ENCODE measurements at places on chromosomes 11 and 22. TPM values are rescaled to one million over a fixed set of nuclear protein-coding genes. Genes with fewer than 3 reads are reported as not detected.
A peak's percentile ranks its signal among the peaks of the same experiment; 100 is the strongest.

The C11orf86 gene
- not detected for total RNA-seq

The ZBTB3 gene
- 5.1 TPM for total RNA-seq

The SLC22A6 gene
- not detected for total RNA-seq

DNA sequence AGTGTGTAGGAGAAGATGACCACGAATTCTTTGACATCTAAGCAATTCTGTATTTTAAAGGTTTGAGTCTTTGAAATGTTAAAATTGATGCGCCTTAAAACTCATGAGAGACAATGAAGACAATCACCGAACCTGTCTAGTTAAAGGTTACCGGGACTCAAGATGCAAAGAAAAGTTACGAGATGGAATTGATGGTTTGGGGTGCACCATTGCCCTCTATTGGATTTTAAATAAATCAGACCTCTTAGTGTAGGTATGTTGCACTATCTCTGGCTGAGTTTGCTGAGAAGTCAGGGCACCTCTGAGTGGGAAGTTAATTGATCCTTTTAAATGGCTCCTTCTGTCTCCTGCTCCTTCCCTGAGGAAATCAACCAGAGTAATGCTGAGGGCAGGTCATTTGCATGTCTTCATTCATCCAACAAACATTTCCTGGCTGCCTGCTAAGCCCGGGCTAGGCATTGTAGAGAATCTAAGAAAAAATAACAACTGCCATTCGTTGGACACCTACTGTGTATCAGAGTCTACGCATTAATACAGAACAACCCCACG is 19.4 kb upstream of the TMA7B start:
- no peak overlapping the region for H3K4me3 ChIP-seq
- H3K27me3 ChIP-seq = no peaks in the 10 kb centered on the region
- no peak for DNase-seq
- H3K27ac ChIP-seq = no peak overlapping the region

The DDI1 gene
- not detected for total RNA-seq

DNA sequence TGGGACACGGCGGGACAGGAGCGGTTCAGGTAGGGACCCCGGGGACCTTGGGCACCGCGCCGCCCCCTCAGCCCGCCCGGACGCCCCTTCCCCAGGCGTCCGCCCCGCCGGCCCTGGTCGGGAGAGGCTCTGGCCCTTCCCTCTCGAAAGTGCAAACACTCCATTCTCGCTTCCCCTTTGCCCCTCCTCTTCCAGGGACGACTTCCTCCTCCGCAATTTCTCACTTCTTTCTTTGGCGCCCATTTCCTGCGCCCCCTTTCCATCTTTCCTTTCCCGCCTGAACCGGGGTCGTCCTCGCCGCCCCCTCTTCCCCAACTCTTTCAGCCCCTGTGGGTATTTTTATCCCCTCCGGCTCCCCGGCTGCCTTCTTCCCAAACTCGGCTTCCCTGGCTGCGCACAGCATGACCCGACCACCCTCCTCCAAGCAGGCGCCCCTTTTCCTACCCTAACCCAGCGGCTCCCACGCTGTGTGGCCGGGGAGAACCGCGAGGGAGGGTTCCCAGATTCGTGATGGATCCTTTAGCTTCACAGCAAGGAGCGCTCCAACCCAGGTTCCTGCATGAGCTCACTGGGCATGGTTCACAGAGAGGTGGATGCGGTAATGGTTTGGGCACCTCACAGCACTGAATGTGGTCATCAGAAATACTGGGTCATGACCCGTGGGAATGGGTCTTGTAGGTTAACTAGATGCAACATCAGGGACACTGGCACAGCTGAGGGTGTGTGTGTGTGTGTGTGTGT is 689 bp downstream of the RAB39A start:
- no peaks in the 10 kb centered on the region for H3K4me1 ChIP-seq
- H3K36me3 ChIP-seq = no peaks in the 10 kb centered on the region
- peaks cover 16% of the 10 kb centered on the region for H3K27me3 ChIP-seq
- H3K4me3 ChIP-seq = peak overlapping the region; percentile 44
- peak overlapping the region; percentile 53 for H3K27ac ChIP-seq

GRCh38 chr11:19316434-19316833 is 75.7 kb upstream of the E2F8 start:
- peaks cover 10% of the 10 kb centered on the region for H3K4me1 ChIP-seq
- H3K27ac ChIP-seq = no peak overlapping the region
- H3K27me3 ChIP-seq = no peaks in the 10 kb centered on the region
- peak; percentile 76 for DNase-seq
- H3K4me3 ChIP-seq = no peak overlapping the region
- H3K36me3 ChIP-seq = no peaks in the 10 kb centered on the region

- no peaks in the 10 kb centered on the region for H3K36me3 ChIP-seq
- H3K27ac ChIP-seq = no peak overlapping the region
- H3K4me3 ChIP-seq = no peak overlapping the region
- H3K27me3 ChIP-seq = no peaks in the 10 kb centered on the region
These were observed 184.5 kb downstream of the EFCAB6 start for GRCh38 chr22:43627485-43628213.

The MS4A12 gene
- not detected for total RNA-seq

DNA sequence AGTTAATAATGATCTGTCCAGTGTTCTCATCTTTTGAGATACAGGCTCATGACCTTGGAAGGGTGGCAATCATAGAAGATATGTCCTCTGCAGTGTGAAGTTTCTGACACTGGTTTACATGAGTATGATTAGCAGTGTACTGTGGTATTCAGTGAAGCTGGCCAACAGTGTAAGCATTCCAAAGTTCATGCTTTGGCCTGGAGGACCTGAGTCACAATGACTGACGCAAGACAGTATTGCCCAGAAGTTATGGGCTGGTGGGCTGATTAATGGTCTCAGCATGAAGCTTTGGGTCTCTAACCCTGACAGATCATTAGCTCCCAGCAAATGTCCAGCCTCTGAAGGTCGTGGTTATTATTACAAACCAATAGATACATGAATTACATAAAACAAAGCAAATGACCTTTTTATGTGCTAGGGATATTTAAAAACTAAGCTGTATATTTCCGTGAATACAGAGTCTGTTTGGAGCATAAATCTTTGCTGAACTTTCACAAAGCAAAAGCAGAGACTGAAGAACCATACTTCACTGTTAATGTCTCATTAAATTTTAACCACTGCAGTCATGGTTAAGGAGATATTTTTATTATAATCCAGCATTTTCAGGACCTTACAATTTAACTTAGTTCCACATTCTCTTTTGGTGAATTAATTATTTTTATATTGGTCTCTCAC is 28.3 kb upstream of the USP47 start:
- H3K36me3 ChIP-seq = no peaks in the 10 kb centered on the region
- peak overlapping the region; percentile 70 for H3K27ac ChIP-seq
- H3K27me3 ChIP-seq = no peaks in the 10 kb centered on the region
- DNase-seq = peak; percentile 84

GRCh38 chr11:72613450-72613849 is 60.8 kb downstream of the PDE2A start:
- H3K27me3 ChIP-seq = no peaks in the 10 kb centered on the region
- H3K4me3 ChIP-seq = no peak overlapping the region
- DNase-seq = no peak
- no peak overlapping the region for H3K27ac ChIP-seq
- H3K4me1 ChIP-seq = peaks cover 55% of the 10 kb centered on the region

DNA sequence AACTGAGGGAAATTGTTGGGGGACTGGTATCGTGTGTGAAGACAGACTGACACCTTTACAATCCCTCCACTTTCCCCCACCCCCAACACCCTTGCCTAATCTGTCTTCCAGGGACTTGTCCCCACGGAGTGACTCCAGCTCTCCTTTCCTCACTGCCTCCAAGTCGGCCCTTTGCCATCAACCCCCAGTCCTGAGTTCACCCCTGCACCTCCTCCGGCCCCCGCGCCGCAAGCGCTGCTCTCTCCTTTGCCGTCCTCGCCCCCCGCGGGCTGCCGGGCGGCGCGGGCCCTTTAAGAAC is 183 bp upstream of the ABCG4 start:
- H3K36me3 ChIP-seq = no peaks in the 10 kb centered on the region
- DNase-seq = no peak
- no peaks in the 10 kb centered on the region for H3K4me1 ChIP-seq

The PTS gene
- 18.1 TPM for total RNA-seq

DNA sequence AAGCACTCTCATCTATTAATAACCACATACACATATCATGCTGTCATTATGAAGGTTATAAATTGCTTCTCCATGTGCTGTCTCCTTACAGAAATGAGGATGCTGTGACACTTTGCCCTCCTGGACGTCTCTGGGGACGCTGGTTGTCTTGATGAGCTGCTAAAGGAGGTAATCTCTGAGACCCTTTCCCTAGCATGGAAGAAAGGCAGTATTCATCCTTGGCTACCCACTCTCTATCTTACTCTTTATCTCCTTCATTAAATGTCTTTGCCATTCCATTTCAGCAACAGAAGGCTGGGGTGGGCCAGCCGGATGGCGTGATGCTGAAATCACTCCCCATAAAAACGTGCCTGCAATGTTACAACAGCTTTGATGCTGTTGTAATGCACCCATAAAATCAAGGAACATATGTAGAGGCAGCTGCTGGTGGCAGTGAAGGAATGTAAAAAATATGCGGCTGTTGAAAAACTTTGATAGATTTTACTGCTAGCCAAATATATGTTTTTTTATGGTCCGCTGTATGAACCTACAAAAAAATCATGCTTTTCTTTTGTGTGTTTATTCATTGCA is 715.1 kb upstream of the API5 start:
- DNase-seq = no peak
- H3K4me1 ChIP-seq = no peaks in the 10 kb centered on the region
- no peak overlapping the region for H3K27ac ChIP-seq
- no peaks in the 10 kb centered on the region for H3K27me3 ChIP-seq
- H3K36me3 ChIP-seq = no peaks in the 10 kb centered on the region
- H3K4me3 ChIP-seq = no peak overlapping the region

The DKK3 gene
- total RNA-seq = 2,934 TPM

DNA sequence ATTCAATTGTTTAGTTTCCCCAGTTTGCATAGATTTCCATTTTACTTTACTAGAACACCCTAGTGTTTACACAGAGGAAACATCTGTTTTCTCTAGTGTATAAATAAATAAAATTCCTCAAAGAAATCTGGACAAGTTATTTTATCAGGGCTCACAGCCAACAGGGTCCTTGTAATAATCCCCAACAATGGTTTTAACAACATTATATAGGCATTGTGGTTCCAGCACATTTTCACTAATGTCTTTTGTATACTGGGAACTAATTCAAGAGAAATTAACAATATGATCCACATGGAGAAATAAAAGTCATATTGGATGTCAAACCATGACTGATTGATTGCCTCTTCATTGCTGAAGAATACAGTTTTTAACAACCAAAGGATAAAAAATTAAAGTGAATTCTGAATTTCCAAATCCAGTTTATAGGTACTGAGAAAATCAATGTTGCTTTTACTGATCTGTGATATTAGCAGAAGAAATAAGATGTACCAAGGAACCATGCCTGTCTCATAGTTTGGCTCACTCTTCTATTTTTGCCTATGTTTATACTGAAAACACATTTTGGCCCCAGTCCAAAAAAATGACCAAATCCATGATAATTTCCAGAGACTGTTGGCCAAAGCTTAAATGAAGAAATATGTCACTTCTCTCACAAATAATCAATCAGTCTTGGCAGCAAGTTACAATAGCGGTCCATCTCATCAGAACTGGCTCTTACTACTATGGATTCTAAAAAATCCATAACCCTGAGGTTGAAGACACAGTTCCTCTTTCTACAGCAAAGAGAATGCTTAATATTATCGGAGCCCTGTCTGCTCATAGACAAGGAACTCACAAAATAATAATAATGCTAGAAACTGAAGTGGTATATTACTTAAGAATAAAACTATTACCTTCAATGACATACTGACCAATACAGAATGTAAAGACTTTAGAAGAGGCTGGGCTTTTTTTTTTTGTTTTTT is 1.4 kb upstream of the MS4A13 start:
- no peaks in the 10 kb centered on the region for H3K27me3 ChIP-seq
- H3K36me3 ChIP-seq = no peaks in the 10 kb centered on the region
- no peak for DNase-seq
- H3K27ac ChIP-seq = no peak overlapping the region
- no peak overlapping the region for H3K4me3 ChIP-seq

DNA sequence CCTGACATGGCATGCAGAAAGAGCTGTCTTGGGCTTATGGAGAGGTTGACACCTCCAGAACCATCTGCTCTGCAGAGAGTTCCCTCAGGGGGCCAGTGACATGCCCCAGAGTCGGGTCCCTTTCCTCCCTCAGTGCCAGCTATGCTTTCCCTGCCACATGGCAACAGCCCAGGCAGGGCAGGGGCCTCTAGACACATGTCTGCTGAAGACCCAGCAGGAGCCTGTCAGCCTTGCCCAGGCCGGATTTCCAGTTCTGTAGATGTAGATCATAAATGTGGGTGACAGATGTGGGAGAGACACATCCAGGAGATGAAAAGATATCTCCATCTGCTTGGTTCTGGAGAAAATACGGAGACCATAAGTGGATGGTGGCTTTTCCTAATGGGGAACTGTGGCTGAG is 25.5 kb downstream of the NAV2 start:
- DNase-seq = no peak
- no peak overlapping the region for H3K27ac ChIP-seq
- H3K36me3 ChIP-seq = no peaks in the 10 kb centered on the region
- H3K27me3 ChIP-seq = no peaks in the 10 kb centered on the region
- H3K4me1 ChIP-seq = peaks cover 39% of the 10 kb centered on the region
- H3K4me3 ChIP-seq = no peak overlapping the region

DNA sequence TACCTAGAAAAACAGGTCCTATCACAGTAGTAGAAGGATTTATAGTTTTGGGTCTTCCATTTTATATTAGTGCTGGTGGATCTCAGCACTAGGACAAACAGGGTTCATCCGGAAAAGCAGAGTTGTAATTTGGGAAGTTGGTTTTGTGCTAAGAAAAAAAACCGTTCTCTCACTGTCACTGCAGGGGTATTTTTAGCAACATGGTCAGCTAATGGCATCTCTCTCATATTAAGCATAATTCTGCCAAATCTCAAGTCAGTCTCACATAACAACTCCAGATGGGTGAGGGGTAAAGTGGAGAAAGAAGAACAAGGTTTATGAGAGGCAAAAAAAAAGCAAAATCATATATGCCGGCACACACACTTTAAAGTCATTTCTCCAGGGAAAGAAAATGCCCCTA is 51.6 kb upstream of the GDPD4 start:
- no peak overlapping the region for H3K4me3 ChIP-seq
- DNase-seq = no peak
- no peaks in the 10 kb centered on the region for H3K36me3 ChIP-seq
- H3K27ac ChIP-seq = no peak overlapping the region
- no peaks in the 10 kb centered on the region for H3K4me1 ChIP-seq
- H3K27me3 ChIP-seq = no peaks in the 10 kb centered on the region

The HBG1 gene
- not detected for total RNA-seq

DNA sequence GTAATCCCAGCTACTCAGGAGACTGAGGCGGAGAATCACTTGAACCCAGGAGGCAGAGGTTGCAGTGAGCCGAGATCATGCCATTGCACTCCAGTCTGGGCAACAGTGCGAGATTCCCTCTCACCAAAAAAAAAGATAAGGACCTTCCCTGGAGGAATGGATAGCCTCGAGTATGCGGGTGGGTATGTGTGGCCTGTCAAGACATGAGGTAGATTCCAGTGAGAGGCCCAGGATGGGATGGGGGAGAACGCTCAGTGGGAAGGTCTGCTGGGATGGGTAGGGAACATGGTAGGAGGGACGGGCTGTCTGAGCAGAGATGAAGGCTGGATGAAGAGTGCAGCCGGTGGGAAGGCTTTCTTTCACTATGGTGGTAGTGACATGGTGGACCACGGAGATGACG is 39.0 kb upstream of the YWHAH start:
- H3K27ac ChIP-seq = no peak overlapping the region
- no peaks in the 10 kb centered on the region for H3K27me3 ChIP-seq
- DNase-seq = no peak
- H3K36me3 ChIP-seq = peaks cover 40% of the 10 kb centered on the region
- no peaks in the 10 kb centered on the region for H3K4me1 ChIP-seq

GRCh38 chr11:14269692-14270573 is 89.0 kb downstream of the RRAS2 start:
- H3K4me3 ChIP-seq = no peak overlapping the region
- H3K27me3 ChIP-seq = no peaks in the 10 kb centered on the region
- H3K4me1 ChIP-seq = no peaks in the 10 kb centered on the region
- no peak overlapping the region for H3K27ac ChIP-seq
- peaks cover 8% of the 10 kb centered on the region for H3K36me3 ChIP-seq

Data from right atrium auricular region (tissue), 2 donors.